Epithelial cell of alveolus of lung (primary cell): ENCODE measurements at places on chromosomes 12 and 14. TPM values are rescaled to one million over a fixed set of nuclear protein-coding genes. Genes with fewer than 3 reads are reported as not detected.

Gene MYF5
- total RNA-seq = not detected in 2 replicates

Gene LRP1-AS
- total RNA-seq = not detected in 2 replicates

Gene BBS10
- 11.5 and 21.3 TPM in 2 replicates for total RNA-seq

Gene OAS3
- total RNA-seq = 1.4 and 16.4 TPM in 2 replicates

Gene IQSEC3
- 0.08 TPM in 1 of 2 replicates, not detected in the other for total RNA-seq

Gene KRT83
- total RNA-seq = not detected in 2 replicates

Gene HVCN1
- total RNA-seq = 4.4 and 6.4 TPM in 2 replicates

Gene CIDEB
- 0.16 and 1.9 TPM in 2 replicates for total RNA-seq

Gene BHLHE41
- 0.72 and 3.1 TPM in 2 replicates for total RNA-seq

Gene FAM181A
- not detected in 2 replicates for total RNA-seq

Gene ARHGAP5
- 42.5 and 47.2 TPM in 2 replicates for total RNA-seq
